ENCODE measurements at places on chromosomes 11 and 22.

DNA sequence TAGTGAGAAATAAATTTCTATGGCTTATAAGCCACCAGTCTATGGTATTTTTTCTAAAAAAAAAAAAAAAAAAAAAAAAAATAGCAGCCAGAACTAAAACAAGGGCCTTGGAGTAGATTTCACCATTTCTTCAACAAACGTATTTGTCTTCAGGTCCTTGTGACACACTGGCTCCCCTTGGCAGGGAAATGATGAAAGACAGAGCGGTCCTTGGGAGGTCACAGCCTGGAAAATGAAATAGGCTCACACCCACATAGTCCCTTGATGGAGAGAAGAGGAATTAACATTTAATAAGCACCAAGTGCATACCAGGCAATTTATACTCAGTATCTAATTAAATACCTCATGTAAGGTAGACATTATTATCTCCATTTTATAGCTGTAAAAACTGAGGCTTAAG is 25.7 kb upstream of the ACER3 start:
- DNase-seq: no peak

GRCh38 chr11:33507967-33508366 is 192.7 kb downstream of the C11orf91 start:
- no peak for DNase-seq

DNA sequence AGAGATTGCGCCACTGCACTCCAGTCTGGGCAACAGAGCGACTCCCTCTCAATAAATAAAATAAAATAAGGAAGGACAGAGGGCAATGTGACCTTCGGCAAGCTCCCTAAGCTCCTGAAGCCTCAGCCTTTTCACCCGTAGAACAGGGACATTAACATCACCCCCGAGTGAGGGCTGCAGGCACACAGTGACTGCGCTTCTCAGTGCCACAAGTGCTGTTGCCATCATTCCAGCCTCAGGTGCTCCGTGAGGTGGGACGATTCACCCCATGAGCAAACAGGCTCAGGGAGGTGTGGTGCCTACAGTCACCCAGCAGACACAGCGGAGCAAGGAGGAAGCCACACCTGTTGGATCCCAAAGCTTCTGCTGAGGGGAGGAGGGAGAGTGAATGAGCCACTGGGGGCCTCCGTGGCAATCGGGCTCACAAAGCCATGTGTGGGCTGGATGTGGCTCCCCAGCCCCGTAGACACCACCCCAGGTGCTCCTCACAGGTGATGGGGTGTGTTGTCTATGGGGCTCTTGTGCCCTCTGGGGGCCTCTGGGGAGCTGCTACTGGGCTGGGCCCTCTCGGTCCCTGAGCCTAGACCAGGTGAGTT is 9.1 kb upstream of the TCF20 start:
- no peak for DNase-seq

DNA sequence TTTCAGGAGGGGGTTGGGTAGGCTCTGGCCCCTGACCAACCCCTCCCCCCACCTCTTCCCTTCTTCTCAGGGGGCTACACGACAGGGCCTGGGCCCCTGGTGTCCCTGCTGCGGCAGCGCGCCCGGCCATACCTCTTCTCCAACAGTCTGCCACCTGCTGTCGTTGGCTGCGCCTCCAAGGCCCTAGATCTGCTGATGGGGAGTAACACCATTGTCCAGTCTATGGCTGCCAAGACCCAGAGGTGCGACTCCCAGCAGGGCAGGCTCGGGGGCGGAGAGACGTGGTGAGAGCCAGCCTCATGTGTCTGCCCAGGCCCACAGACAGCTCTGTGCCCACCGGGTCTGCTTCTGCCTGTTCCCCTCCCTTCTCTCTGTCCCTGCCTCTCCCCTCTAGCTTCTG is 7.6 kb upstream of the GALR3 start:
- DNase-seq: no peak

GRCh38 chr11:13538044-13538443 is 42.2 kb upstream of the PTH start:
- no peak for DNase-seq
